ENCODE measurements at places on chromosomes 13 and 19. TPM values are rescaled to one million over a fixed set of nuclear protein-coding genes. Genes with fewer than 3 reads are reported as not detected.

DNA sequence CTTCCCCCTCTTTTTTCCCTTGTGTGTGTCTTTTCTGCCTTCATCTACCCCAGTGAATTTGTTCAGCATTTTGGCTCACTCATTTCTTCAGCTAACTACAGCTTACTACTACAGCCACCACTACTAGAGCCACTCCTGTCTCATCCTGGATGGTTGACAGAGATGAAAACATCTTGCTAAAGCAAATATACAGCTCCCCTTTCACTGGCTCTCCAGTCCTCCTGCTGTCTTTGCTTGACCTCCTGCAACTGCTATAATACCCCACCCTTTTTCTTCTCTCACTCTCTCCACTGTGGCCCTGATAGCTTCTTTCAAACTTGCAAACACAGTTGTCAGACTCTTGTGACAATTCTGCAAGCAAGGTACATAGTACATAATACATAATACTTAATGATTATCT lies 523.6 kb downstream of the DCT start:
- DNase-seq, result no peak

- peak; percentile 86 for DNase-seq
These were observed 42.1 kb upstream of the C1QTNF9 start for GRCh38 chr13:24267274-24267673.

DNA sequence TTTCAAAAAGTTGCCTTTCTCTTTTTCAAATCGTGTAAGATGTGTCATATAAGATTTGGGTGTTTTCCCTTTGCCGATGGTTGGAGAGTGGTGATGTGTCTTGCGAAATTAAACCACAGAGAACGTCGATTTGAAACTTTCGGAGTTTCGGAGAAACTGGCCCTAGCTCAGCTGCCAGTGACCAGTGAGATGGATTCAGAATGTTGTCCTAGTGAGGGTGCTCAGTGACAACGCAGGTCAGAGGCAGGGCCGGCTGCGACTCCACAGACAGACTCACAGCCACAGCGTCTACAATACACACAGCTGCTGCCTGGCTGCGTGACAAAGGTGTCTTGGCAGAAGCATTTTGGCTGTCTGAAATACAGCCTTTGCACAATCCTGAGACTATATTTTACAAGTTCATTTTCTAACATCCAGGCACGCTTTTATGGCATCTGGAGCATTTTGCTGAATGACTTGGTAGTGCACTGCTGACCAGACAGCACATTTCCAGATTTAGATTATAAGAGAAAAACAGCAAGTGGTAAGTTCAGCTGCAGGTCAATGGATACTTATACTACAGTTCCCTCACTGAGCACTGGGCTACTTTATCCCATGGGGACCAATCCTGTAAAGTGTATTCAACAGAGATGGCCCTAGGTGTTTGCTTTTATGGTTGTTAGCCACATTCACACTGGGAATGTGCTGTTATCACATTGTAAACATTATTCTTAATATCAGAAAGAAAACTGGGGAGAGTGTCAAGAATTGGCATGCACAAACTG lies 207.5 kb downstream of the KCNRG start:
- peak; percentile 56 for DNase-seq

GRCh38 chr19:46985542-46986415 lies 33.9 kb upstream of the NPAS1 start:
- no peak for DNase-seq

DNA sequence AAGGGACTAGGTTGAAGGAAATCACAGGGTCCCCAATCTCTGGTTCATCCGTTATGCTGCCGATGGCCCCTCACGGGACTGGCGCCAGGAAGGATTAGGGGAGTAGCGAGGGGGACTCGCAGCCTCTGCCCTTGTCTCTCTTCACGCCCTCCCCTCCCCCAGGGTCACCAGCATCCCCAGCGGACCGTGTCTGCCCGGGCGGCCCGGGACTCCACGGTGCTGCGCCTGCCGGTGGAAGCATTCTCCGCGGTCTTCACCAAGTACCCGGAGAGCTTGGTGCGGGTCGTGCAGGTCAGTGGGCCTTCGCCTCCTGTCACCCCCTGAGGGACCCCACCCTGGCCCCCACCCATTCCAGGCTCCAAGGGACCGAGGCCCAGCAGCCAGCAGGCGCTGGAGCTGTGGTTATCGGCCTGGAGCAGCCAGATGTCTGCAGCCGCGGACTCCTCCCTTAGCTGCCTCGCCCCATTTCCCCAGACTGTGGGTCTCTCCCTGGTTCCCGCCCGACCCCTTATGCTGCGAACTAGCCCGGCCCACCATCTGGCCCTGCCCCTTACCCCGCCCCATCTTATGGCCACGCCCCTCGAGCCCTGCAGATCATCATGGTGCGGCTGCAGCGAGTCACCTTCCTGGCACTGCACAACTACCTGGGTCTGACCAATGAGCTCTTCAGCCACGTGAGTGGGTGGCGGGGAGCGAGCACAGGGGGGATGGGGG lies 5.4 kb downstream of the PNPLA6 start:
- DNase-seq, result no peak

DNA sequence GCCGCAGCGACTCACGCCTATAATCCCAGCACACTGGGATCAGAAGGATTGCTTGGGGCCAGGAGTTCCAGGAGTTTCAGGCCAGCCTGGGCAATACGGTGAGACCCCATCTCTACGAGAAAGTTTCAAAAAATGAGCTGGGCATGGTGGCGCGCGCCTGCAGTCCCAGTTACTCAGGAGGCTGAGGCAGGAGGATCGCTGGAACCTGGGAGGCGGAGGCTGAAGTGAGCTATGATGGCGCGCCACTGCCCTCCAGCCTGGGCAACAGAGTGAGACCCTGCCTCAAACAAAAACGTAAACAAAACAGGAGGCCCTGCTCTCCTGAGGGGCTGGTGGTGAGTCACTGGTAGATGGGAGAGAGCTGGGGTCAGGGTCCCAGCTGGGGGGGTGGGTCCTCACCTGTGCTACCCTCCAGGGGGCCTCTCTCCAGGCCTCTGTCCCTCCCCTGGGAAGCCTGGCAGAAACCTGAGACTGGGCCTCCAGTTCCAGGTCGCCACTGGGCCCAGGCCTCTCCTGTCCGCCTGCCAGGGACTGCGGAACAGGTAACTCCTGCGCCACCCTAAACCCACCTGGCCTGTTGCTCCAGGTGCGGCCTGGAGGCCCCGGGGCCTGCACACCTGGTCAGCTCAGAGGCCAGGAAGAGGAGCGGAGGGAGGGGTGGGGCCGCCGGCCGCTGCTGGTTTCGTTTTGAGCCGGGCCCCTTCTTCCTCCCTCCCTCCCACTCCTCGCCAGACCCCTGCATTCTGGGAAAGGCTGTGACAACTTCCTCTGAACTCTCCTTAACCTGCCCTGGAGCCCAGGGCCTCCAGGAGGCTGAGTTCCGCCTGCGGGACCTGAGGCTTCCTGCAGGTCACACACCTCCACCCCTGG lies 17.2 kb upstream of the ZBTB7A start:
- DNase-seq, result peak; percentile 85

- DNase-seq, result no peak
These were observed 240.5 kb downstream of the IRS2 start for GRCh38 chr13:109545931-109546330.

GRCh38 chr13:104833221-104833620 lies 1702.2 kb downstream of the EFNB2 start:
- no peak for DNase-seq

GRCh38 chr13:111267784-111268183 lies 52.7 kb upstream of the TEX29 start:
- no peak for DNase-seq

Gene TMEM238
- total RNA-seq, result 9.7 TPM

- no peak for DNase-seq
These were observed 2.8 kb downstream of the SMIM24 start for GRCh38 chr19:3477506-3477905.

Gene ZNF229
- total RNA-seq, result not detected

GRCh38 chr19:30722186-30722585 lies 350.0 kb downstream of the ZNF536 start:
- DNase-seq, result no peak

GRCh38 chr13:66809485-66809884 lies 420.7 kb downstream of the PCDH9 start:
- DNase-seq, result no peak
